ENCODE measurements at places on chromosomes 6 and 20.

DNA sequence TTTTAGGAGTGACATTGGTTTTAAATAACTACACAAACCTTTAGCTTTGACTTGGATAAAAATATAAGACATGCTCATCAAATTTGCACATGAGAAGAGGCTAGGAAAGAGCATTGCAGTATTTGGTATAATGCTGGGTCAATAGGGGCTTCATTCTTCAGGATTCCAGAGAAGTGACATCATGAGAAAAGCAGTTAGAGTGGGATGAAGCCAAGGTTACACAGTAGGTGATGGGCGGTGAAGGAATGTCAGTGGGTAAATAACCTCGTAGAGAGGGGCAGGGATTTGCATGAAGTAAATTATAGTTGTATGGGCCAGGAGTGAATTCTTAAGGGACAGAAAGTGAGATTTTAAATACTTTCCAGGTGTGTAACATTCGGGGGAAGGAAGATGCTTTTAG is 216.2 kb downstream of the RFPL4B start:
- DNase-seq, result no peak

- DNase-seq, result no peak
These were observed 6.3 kb upstream of the LOC128125822 start for GRCh38 chr6:63565727-63566596.

GRCh38 chr20:62103508-62104233 is 18.6 kb upstream of the LSM14B start:
- no peak for DNase-seq

- no peak for DNase-seq
These were observed 102.8 kb upstream of the PRSS16 start for GRCh38 chr6:27144740-27145079.

- no peak for DNase-seq
These were observed 61.4 kb downstream of the CEBPB start for GRCh38 chr20:50251992-50252511.

GRCh38 chr20:62925420-62926228 is 681 bp downstream of the DIDO1 start:
- DNase-seq, result no peak

- no peak for DNase-seq
These were observed 7.4 kb upstream of the PNRC1 start for GRCh38 chr6:89073014-89073620.

All from left renal cortex interstitium (tissue), 4 donors.